A549 treated with Hydrocortisone at 1 μM for 4 hours (cell line): ENCODE measurements at places on chromosomes 16 and 17. TPM values are rescaled to one million over a fixed set of nuclear protein-coding genes. Genes with fewer than 3 reads are reported as not detected.

Gene IGSF6
- total RNA-seq = not detected in 5 replicates

Gene SOX15
- 0.16 to 0.36 TPM (median 0.25 TPM) in 5 replicates for total RNA-seq

Gene METRNL
- total RNA-seq = 26.6 to 37.6 TPM (median 32.8 TPM) in 5 replicates

Gene HS3ST3A1
- total RNA-seq = 0.29 to 0.48 TPM (median 0.31 TPM) in 5 replicates

Gene ATP6V0D1
- total RNA-seq = 102 to 121 TPM (median 114 TPM) in 5 replicates

Gene LDHD
- 0.59 to 0.87 TPM (median 0.84 TPM) in 5 replicates for total RNA-seq

Gene FOXO3B
- 2.9 to 4.3 TPM (median 3.8 TPM) in 5 replicates for total RNA-seq

Gene KRTAP3-2
- 0.26 to 0.44 TPM (median 0.29 TPM) in 5 replicates for total RNA-seq
